ENCODE measurements at places on chromosomes 4 and X.

DNA sequence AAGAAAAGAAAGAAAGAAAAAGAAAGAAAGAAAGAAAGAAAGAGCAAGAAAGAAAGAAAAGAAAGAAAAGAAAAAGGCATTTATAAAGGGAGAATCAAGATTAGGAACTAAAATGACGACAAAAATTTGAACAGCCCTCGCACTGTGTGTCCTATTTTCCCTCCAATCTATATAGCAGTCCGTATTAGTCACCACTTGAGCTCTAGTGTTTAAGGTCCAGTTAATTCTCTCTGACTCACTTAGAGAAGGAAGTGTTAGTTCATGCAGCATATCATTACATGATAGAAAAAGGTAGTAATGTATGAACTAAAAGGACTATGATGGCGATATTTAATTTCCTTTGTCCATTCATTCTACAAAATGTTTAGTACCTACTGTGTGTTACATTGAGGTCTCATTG, 122.7 kb downstream of the CBLL2 start:
- no peak for DNase-seq

DNA sequence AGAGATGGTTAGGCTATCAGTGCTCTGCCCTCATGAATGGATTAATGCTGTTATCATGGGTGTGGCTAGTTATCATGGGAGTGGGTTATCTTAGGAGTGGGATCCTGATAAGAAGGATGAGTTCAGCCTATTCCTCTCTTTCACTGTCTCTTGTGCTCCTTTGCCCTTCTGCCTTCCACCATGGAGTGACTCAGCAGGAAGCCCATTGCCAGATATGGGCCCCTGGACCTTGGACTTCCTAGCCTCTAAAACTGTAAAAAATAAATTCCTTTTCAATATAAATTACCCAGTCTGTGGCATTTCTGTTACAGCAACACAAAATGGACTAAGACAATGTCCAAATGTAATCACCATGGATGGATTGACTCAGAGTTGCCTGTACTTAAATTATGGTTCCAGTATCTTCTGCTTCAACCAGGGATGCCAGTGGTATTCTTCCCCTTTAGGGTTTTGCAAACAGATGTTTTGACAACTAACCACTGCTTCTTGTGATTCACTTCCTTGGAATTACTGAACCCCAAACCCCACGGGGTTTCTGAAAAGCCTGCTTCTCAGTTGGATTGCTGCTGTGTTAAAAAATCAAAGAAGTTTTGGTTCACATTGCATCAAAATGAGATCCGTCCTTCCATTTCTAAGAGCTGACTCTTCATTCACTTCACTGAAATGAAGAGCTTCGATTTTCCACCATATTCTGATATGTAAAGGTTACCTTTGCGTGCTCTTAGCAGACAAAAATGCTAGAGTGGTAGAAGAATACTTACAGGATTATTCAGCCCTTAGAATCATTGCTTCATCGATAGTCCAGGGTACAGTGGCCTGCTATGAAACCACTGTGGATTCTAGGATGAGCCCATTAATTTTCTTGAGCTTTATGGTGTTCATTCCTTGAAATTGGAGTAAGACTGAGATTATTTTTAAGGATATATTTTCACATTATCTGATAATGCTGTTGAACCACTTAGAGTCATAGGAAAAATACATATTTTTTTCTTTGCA, 107.7 kb downstream of the FRMPD4 start:
- no peak for DNase-seq

GRCh38 chr4:169723207-169723965, 34.4 kb downstream of the HPF1 start:
- no peak for DNase-seq

GRCh38 chr4:123106747-123107146, 184.3 kb upstream of the NUDT6 start:
- DNase-seq = no peak

DNA sequence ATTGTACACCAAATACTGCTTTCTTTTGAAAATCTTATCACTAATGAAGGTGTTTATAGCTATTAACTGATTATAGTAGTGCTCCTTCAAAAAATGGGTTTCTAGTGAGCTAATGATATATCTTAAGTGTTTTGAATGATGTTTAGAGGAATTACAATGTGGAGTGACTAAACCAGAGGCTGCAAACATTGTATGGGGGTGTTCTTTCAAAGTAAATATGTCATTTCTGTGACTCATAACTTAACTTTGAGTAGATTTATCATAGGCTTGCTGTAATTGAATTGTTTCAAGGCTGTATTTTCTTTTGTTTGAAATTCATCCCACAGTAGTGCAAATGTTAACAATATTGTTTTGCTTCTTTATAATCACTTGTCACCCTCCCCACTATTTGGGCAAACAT, 141.6 kb downstream of the IL1RAPL2 start:
- no peak for DNase-seq

- DNase-seq = no peak
Measured at GRCh38 chrX:46712764-46713163, 46.2 kb downstream of the SLC9A7 start.

- no peak for DNase-seq
Measured at GRCh38 chr4:147174591-147174990, 228.9 kb upstream of the TTC29 start.

DNA sequence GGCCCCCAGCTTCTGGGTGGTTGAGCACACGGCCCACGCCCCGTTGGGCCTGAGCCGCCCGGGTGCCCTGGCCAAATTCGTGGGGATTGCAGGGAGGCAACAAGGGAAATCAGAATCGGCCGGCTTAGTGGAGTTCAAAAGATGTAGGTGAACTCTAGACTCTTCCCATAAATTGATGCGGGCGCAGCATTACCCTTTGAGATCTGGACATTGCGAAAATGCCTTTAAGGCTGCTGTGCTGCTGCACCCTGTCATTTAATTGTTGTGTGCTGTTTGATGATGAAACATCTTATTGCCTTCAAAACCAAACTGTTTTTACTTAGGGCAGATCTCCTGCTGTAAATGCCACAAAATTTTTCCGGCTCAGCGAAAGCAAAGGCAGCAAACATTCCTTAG, 409 bp upstream of the MPP1 start:
- no peak for DNase-seq

GRCh38 chrX:17990532-17990931, 129.4 kb upstream of the RAI2 start:
- no peak for DNase-seq

DNA sequence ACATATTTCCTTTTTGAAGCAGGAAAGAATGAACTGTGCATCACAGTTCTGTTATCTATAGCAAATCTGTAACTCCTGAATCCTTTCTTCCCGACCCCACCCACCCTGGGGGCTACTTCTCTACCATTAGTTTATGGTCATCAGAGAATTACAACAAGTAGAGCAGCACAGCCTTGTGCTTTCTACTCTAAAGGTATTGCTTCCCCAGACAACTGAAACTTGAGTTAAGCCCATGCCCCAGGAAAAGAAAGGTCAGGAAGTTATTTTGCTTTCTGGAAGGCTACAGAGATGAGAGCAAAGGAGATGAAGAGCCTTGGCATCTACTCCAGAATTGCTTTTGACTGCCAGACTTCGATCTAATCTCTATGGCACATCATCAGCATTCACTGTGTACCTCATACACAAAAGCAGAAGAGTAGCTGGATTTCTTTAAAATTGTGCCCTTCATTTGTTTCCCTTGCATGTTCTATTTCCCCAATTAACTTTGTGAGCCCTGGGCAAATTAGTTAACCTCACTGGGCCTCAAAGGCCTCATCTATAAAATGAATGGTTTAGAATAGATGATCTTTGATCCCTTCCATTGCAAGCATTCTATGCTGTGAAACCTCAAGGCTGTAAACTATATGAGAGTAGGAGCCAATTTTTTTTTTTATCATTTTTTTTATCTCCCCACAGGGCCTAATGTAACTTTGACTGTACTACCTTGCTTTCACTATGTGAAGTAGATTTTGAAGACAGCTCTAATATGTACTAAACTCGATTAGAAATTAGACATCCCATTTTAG, 595.6 kb downstream of the RPA4 start:
- DNase-seq = no peak

- no peak for DNase-seq
Measured at GRCh38 chrX:119218198-119218597, 17.9 kb upstream of the PGRMC1 start.

DNA sequence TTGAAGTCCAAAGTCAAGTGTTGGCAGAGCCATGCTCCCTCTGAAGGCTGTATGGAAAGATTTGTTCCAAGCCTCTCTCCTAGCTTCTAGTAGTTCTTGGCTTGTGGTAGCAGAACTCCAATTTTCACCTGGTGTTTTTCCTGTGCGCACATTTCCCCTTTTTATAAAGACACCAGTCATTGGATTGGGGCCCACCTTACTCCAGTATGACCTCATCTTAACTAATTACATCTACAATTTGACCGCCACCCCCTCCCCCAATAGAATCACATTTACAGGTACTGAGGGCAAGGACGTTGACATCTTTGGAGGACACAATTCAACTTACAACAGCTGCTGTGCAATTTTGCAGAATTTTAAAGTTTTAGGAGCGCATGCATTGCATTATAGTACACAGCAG, 16.8 kb downstream of the RAB39B start:
- no peak for DNase-seq

DNA sequence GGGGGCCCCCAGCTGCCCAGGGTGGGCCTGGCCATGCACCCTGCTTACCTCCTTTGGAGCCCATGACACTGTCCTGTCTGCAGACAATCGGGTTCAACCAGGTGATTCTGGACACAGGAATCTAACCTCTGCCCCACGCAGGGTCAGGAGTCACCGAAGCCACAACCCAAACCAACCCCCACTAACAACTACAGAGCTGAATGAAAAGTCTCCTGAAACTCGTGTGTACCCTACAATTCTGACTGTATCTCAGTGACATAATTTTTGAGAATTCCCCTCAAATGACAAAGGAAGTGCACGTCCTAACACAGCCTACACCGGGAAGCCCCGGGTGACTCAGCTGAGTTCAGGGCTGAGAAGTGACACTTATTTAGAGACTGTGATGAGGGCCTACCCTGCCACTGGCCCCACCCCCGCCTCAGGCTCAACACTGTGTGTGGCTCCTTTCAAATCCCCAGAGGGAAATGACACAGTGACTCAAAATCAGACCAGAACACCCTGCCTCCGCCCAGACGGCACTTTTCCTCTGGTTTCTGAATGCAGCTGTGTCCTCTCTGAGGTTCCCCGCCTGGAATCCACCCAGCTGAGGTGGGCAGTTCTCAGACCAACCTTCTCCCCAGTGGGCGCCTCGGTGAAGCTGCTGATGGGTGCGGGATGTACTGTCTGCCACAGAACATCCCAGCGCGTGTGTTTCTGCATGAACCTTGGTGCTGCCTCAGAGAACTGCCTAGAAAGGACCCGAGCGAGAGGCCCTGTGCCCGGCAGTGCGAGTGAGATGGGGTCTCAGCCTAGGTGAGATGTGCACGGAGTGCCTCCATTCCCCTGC, 9.9 kb downstream of the TNIP2 start:
- peak; percentile 67 for DNase-seq

- DNase-seq = no peak
Measured at GRCh38 chr4:39427520-39428114, 20.9 kb downstream of the KLB start.

GRCh38 chr4:185394568-185395237, 1.0 kb downstream of the LRP2BP start:
- DNase-seq = no peak

DNA sequence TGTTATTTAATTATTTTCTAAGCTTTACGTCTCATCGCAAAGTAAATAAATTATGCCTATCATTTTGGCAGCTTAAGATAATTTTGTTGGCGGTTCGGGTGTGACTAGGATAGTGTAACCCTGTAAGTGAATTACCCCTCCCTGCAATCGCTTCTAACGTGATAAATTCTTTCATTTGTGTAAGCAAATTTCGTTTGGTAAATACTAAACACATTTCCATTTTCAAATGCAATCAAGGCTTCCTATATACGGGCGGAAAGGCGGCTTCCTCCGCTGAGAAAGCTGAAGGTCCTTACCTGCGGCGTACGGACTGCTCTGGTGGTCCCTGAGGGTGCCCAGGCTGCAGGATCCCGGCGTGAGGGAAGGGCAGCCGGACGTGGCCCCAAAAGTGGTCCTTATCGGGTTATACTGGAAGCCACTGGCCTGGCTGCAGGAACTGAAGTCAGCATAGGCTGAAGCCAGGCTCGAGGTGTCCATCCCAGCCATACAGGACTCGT, 403 bp downstream of the PHOX2B start:
- no peak for DNase-seq

GRCh38 chrX:88526385-88526784, 220.6 kb upstream of the CPXCR1 start:
- no peak for DNase-seq

DNA sequence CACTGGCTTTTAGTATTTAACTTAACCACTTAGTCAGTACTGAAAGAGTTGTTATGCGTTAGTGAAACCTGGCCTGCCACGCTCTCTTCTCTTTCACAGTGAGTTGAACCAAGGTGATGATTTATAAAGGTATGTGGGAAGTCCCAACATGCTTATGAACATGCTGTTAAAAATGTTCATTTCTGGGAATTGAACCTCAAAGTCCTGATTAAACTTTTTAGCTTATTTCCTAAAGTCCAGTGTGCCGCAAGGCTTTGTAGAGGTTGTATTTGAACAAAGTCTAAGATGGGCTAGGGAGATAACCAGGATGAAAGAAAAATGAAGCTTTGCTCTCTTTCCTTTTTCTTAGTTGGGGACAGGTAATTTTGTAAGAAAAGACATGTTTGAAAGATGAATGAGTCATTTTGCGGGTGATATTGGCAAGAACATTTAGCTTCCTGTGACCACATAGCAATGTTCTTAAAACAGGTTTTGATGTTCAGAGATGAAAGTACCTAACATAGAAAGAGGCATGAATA, 270.3 kb downstream of the DTHD1 start:
- DNase-seq = no peak

GRCh38 chr4:123444290-123444731, 47.7 kb downstream of the SPRY1 start:
- DNase-seq = peak; percentile 1

DNA sequence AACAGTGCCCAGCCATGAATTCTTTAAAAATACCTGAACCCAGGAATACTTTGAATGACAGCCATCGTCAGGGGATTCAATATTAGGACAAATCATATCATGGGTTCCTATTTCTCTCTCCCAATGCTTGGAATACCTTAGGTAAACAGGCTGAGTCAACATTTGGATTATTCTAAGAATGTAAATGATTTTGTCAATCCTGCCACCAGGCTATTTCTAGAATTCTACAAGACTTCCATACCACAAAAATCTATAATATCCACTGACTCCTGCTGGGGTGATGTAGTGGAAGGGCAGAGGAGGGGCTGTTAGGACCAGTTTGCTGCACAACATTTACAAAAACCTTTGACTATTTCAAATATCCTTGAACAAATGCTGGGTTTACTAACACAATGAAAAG, 65.2 kb downstream of the IGFBP7 start:
- no peak for DNase-seq

GRCh38 chr4:78606530-78607095, 55.0 kb downstream of the ANXA3 start:
- no peak for DNase-seq

GRCh38 chr4:77827343-77827742, 8.2 kb upstream of the CNOT6L start:
- no peak for DNase-seq

- DNase-seq = no peak
Measured at GRCh38 chr4:81471298-81471587, 464 bp downstream of the RASGEF1B start.

GRCh38 chr4:168677063-168677462, 180.2 kb downstream of the PALLD start:
- no peak for DNase-seq

- DNase-seq = no peak
Measured at GRCh38 chr4:16897991-16898827, at the start of gene LDB2. LDB2 (minus strand) TSS chr4:16898645.

- no peak for DNase-seq
Measured at GRCh38 chrX:144275367-144275766, 391.5 kb downstream of the UBE2NL start.

GRCh38 chrX:51487960-51488267, 8.5 kb downstream of the NUDT11 start:
- DNase-seq = no peak

GRCh38 chr4:63618883-63619718, 790.1 kb downstream of the TECRL start:
- DNase-seq = no peak

All from stimulated activated CD8-positive, alpha-beta memory T cell treated with anti-CD3 and anti-CD28 coated beads, Interleukin-4, amount 100 ng/mL, for 1 hour (primary cell).